ENCODE measurements at places on chromosomes 5 and 9. TPM values are rescaled to one million over a fixed set of nuclear protein-coding genes. Genes with fewer than 3 reads are reported as not detected.
A peak's percentile ranks its signal among the peaks of the same experiment; 100 is the strongest.

The PCDHGA9 gene
- total RNA-seq: 7.6 TPM

DNA sequence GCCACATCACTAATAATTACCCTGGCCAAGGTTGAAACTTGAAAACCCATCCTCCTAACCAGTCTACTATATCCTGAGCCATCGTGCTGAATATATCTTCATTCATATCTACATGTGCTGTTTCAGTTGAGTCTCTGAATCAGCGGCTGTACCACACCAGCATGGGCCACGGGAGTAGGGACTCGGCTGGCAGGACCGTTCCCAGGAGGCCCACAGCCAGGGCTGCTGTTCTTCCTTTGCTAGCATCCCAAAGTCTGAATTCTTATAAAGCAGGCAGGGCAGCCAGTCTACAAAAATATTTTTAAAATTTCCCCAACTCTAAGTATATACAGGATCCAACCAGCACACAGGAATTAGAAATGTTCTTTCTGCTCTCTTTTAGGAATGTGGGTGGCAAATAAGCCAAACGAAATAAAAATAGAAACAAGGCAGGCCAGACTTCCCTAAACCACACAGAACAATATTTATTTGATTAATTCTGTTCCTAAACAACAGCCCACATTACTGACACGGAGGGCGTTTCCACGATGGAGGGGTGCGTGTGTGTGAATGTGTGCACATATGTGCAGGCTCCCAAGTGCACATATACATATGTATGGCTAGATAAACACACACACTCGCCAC, 42.8 kb upstream of the EQTN start:
- H3K36me3 ChIP-seq: no peaks in the 10 kb centered on the region
- H3K4me3 ChIP-seq: no peak overlapping the region
- peaks cover 28% of the 10 kb centered on the region for H3K4me1 ChIP-seq
- peak overlapping the region; percentile 34 for H3K27ac ChIP-seq
- no peak for DNase-seq
- H3K27me3 ChIP-seq: no peaks in the 10 kb centered on the region

DNA sequence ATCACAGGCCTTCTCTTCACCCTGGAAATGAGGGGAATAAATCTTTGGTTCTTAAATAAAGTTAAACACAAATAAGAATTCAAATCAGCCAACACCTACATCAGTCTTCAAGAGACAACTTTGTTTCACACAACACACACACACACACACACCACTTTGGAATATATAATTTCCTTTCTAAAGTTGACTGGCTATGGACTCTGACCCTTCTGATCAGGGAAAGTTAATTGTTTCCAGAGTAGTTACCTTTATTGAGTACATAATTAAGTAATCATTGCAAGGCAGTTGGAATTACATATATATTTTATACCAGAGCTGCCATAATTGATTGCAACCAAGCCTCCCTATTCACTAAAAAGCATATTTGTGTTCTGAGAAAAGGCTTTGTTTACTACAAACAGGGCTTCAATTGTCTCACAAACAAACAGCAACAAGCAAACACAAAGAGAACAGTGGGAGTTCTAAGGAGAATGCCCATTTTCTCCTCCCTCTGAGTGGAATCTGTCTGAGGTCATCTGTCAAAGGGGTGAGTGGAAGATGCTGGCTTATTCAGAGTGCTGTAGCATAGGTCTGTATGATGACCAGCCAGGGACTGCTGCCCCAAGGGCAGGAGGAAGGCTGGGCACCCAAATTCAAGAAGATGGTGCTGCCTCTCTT, 136.6 kb downstream of the SEMA6A start:
- peaks cover 9% of the 10 kb centered on the region for H3K4me1 ChIP-seq
- DNase-seq: no peak
- no peak overlapping the region for H3K4me3 ChIP-seq
- H3K36me3 ChIP-seq: no peaks in the 10 kb centered on the region
- H3K27me3 ChIP-seq: no peaks in the 10 kb centered on the region
- no peak overlapping the region for H3K27ac ChIP-seq

The MOB3B gene
- 22.5 TPM for total RNA-seq

GRCh38 chr9:127399736-127400269, 2.8 kb downstream of the SLC2A8 start:
- no peak for DNase-seq
- H3K4me3 ChIP-seq: no peak overlapping the region
- peaks cover 9% of the 10 kb centered on the region for H3K4me1 ChIP-seq
- no peaks in the 10 kb centered on the region for H3K27me3 ChIP-seq

DNA sequence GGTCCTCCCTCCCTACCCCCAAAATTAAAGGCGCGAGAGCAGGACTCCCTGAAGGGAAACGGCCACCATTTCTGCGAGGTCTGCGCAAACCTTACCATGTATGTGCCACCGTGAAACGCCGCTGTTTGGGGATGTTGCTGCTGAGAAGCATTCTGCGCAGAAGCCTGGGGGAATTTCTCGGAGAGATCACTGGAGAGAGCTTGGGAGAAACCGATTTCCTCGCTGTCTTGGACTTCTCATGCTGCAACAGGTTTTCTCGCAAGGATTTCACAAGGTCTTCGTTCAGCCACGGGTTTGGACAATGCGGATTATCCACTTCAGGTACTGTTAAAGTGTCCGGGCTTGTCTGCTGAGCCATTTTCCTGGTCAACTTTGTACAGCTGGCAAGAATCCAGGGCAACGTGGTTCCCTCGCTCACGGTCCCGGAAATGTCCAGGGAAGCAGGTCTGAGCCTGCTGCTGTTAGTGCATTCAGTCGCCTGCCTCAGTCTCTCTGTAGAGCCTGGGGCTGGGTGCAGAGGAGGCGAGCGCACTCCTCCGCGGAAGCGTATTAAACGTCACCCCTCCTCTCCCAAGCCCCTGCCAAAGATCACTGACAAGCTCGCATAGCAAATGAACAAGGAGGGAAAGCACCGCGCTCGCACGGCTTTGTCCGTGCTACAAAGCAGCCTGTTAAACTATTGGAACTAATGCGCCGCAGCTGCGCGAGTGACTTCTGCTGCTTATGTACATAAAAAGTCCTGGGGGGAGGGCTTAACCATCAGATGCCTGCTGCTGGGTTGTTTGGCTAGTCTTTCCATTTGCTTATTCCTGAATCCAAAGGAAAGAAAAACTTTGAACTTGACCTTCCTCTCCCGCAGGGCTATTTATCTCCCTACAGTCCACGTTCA, 125.1 kb downstream of the PDE4D start:
- DNase-seq: peak; percentile 74
- peak overlapping the region; percentile 46 for H3K27ac ChIP-seq
- no peaks in the 10 kb centered on the region for H3K36me3 ChIP-seq
- no peaks in the 10 kb centered on the region for H3K4me1 ChIP-seq
- H3K4me3 ChIP-seq: peak overlapping the region; percentile 89

DNA sequence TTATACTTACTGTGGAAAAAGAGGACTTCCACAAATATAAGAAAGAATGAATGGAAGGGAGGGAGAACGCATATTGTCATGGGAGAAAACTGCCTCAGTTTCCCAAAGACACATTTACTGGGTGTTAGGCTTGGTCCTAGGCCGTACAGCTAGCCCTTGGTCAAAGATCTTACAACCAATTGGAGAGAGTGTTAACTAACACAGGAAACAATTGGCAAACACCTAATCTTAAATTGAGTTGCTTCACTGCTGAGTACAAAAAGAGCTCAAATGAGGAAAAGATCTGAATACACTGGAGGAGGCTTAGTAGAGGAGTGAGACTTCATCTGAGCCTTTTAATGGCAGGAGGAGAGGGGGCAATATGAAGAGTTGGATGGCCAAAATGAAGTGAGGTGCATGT, 161.7 kb downstream of the GLIS3 start:
- no peaks in the 10 kb centered on the region for H3K36me3 ChIP-seq
- H3K27ac ChIP-seq: peak overlapping the region; percentile 1
- no peaks in the 10 kb centered on the region for H3K27me3 ChIP-seq
- H3K4me1 ChIP-seq: peaks cover 12% of the 10 kb centered on the region
- no peak for DNase-seq

- no peak overlapping the region for H3K27ac ChIP-seq
- H3K4me1 ChIP-seq: no peaks in the 10 kb centered on the region
- H3K36me3 ChIP-seq: no peaks in the 10 kb centered on the region
These were observed 47.0 kb downstream of the LRSAM1 start for GRCh38 chr9:127498298-127498697.

DNA sequence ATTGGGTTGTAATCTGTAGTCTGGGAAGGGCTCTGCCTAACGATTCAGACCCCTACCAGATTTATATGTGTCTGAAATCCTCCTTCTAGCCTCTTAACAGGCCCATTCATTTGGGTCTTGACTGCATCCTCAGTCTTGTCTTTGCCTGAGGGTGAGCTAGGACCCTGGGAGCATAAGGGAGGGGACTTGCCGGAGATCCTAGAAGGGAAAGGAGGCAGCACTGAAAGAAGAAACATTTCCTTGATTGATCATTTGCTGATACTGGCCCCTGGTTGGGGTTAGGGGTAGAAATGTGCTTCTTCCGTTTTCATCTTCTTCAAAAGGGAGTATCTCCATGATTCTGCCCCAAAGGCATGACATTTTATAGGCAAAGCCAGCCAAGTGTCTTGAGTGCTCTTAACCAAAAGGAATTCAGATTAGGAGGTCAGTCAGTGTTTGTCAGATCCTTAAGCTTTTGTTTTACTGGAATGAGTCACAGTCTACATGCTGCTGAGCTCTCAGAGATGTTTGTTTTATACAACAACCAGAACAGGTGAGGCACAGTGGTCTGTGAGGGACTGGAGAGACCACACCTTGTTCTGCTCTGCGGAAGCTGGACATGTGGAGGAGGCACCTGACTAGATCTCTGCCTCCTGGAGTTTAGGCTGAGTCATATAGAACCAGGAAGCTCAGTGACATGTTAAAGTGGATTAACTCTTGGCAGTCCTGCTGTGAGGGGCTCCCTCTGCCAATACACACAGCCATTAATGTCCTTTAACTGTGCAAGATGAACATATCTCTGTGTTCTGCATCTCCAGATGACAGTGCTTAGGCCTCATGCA, 37.7 kb downstream of the PCDHAC2 start:
- H3K27me3 ChIP-seq: no peaks in the 10 kb centered on the region
- no peaks in the 10 kb centered on the region for H3K36me3 ChIP-seq
- no peak overlapping the region for H3K4me3 ChIP-seq
- H3K27ac ChIP-seq: no peak overlapping the region
- no peak for DNase-seq
- no peaks in the 10 kb centered on the region for H3K4me1 ChIP-seq

Data from kidney (tissue), 22 donors.